ENCODE measurements at places on chromosomes 12 and 14. TPM values are rescaled to one million over a fixed set of nuclear protein-coding genes. Genes with fewer than 3 reads are reported as not detected.

The OR11H12 gene
- not detected for total RNA-seq

GRCh38 chr14:79229383-79229909 is 981.9 kb downstream of the DIO2 start:
- DNase-seq, result no peak

- peak; percentile 41 for DNase-seq
Observed at GRCh38 chr12:8554451-8555195, 13.9 kb upstream of the CLEC4E start.

DNA sequence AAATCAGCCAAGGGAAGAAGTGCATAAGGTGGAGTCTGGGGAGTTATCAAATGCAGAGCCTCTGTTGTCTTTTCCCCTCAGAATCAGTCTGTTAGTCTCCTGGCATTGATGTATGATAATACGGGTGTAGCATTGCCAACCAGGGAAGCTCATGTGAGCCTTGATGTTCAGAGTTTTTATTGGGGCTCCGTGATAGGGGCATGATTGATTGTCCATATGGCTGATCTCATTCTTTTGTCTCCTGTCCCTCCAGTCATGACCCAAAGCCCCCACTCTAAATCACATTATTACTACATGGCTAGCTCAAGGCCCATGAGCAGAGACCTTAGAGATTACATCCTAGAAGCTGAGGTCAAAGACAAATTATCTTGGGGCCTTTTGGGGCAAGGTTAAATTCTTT is 140.9 kb downstream of the NUBPL start:
- DNase-seq, result no peak

The SYCP3 gene
- not detected for total RNA-seq

The TAS2R10 gene
- total RNA-seq, result 0.14 TPM

The GZMB gene
- not detected for total RNA-seq

DNA sequence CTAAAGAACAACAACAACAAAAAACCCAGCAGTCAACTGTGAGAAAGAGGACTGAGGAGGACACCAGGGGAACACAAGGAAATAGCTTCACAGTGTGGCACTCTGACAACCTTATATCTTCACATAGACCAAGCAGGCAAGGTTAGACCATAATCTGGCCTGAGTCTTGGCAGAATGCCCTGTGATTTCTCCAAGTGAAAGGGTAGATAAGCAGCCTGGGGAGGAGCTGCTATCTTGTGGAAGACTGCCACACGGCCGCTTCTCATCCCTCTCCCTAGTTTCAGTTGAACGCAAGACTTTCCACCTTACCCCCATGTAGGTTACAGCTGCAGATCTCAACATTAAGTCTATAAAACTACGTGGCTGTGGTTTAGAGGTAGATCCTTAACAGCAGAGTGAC is 3.7 kb downstream of the SLC25A21 start:
- no peak for DNase-seq

All from epithelial cell of proximal tubule (primary cell).